H1 (cell line): ENCODE measurements at places on chromosomes 1 and 21.

DNA sequence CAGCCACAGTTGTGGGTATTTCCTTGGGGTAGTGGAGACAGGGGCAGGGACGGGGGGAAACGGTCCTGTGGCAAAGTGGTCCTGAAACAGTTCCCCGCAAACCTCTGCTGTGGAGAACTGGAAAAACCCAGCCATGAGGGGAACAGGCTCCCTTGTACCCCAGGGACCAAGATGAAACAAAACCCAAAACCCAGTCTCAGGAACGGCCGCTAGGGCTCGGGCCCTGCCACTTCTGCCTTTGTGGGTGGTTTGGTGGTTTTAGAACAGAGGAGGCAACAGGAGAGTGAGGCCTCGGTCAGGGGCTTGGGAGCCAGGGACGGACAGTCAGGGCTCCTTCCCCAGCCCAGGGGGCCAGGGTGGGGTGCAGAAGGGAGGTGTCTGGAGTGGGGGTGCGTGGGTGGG is 24.8 kb upstream of the EDN2 start:
- H3K4me3 ChIP-seq, result no peak overlapping the region
- H3K27me3 ChIP-seq, result no peaks in the 10 kb centered on the region
- no peak for DNase-seq

GRCh38 chr1:69567652-69568420 is at the start of gene LRRC7:
LRRC7 (plus strand) TSS chr1:69567922; CDS start chr1:69568640, 718 bp downstream.
- DNase-seq, result no peak
- no peak within 1 kb of the TSS for H3K27ac ChIP-seq
- no peaks in the 10 kb centered on the region; the same call in 1 of the 2 replicates for H3K4me1 ChIP-seq
- H3K27me3 ChIP-seq, result peaks cover 54% of the 10 kb centered on the region

DNA sequence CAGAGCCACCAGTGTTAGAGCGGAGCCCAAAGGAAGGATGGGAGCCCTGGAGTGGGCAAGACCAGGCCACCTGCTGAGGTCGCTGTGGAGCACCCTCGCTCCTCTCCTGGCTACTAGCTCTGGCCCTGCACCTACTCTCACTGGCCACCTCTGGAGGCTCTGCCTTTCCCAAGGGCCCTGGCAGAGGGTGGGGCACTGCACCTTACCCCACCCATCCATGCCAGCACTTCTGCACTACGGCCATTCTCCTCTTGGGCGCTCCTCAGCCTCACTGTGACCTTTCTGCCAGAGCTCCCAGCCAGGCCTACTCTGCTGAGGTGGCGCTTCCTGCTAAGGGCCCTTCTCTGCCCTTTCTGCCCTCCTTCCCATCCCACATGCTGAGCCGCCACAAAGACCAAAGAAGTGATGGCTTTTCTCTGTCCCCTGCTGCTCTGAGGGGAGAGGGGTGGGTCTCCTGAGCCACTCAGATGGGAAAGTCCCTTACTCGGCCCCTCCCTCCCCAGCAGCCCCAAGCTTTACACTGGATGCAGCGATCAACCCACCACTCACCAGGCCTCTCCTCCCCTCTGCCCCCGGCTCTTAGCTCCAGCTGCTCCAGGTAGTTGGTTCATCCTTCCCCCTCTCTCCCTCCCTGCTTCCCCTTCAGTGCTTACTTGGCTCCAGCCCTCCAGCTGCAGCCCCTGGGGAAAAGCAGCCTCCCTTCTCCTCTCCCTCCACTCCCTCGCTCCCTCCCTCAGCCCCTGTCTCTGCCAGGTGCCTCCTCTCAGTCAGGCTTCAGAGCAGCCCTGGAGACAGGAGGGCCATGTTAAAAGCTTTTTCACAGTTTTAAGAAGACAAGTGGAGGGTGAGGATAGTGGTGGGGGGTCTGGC is 14.8 kb upstream of the TMEM222 start:
- H3K27ac ChIP-seq, result peak overlapping the region; percentile 57; the same call in 1 of the 2 replicates
- no peaks in the 10 kb centered on the region for H3K36me3 ChIP-seq
- no peaks in the 10 kb centered on the region for H3K27me3 ChIP-seq
- peaks cover 12% of the 10 kb centered on the region for H3K4me1 ChIP-seq

DNA sequence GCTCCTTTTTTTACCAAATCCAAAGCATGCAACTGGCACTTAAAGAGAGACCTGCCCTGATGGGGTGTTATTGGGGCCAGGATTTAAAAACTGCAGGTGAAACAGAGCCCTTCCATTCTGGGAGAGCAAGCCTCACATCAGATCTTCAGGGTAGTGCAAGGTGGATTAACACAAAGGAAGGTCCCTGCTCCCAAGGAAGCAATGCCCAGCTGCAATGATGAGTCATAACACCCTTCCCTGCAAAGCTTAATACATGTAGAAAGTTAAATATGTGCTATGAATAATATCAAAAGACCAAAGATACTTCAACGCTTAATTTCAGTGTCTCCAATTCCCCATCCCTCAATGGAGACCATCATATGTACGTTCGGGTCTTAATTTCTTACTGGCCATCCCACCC is 508.0 kb downstream of the OMA1 start:
- H3K4me1 ChIP-seq, result peaks cover 4% of the 10 kb centered on the region
- H3K36me3 ChIP-seq, result no peaks in the 10 kb centered on the region
- no peak overlapping the region for H3K27ac ChIP-seq
- no peaks in the 10 kb centered on the region for H3K27me3 ChIP-seq

GRCh38 chr1:168119750-168120149 is 17.0 kb downstream of the GPR161 start:
- no peaks in the 10 kb centered on the region; the same call in 1 of the 2 replicates for H3K36me3 ChIP-seq
- H3K27ac ChIP-seq, result no peak overlapping the region
- H3K4me1 ChIP-seq, result no peaks in the 10 kb centered on the region
- no peaks in the 10 kb centered on the region for H3K27me3 ChIP-seq

DNA sequence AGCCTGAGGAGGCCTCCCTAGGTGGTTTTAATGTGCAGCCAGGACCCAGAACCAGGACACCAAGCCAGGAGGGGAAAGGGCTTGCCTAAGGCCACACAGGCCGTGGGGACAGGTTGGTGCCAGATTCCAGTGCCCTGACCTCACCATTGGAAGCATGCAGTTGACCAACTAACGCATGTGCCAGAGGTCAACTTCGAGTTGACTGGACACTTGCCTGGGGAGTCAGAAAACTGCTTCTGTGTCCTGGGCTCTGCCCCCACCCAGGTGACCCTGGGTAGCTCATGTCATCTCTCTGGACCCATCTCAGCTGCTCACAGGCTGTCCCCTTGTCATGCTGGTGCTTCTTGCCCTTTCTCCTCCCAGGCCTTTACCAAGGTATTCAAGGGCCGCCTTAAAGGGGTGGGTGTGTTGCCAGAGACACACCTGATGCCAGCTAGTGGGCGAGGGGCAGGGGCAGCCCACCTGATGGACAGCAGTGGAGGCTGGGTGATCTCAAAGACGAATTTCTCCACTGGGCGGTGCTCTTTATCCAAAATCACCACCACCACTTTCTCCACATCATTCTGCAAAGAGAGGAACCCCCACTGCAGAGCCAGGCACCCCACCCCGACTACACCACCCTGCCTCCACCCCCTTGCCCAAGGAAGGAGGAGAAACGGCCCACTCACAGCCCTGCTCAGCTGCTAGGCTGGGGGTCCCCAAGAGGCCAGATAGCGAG is 4.4 kb downstream of the MAD2L2 start:
- no peaks in the 10 kb centered on the region; the same call in 1 of the 2 replicates for H3K4me1 ChIP-seq
- DNase-seq, result no peak
- peaks cover 40% of the 10 kb centered on the region for H3K36me3 ChIP-seq
- no peak overlapping the region for H3K27ac ChIP-seq
- no peak overlapping the region for H3K4me3 ChIP-seq
- no peaks in the 10 kb centered on the region for H3K27me3 ChIP-seq

GRCh38 chr1:217364220-217364619 is 266.7 kb downstream of the GPATCH2 start:
- no peak overlapping the region for H3K4me3 ChIP-seq
- no peak for DNase-seq
- H3K27me3 ChIP-seq, result no peaks in the 10 kb centered on the region
- H3K36me3 ChIP-seq, result no peaks in the 10 kb centered on the region

GRCh38 chr1:1730870-1731269 is 6.7 kb upstream of the CDK11A start:
- DNase-seq, result no peak
- H3K36me3 ChIP-seq, result no peaks in the 10 kb centered on the region
- H3K4me3 ChIP-seq, result no peak overlapping the region
- no peaks in the 10 kb centered on the region for H3K27me3 ChIP-seq

DNA sequence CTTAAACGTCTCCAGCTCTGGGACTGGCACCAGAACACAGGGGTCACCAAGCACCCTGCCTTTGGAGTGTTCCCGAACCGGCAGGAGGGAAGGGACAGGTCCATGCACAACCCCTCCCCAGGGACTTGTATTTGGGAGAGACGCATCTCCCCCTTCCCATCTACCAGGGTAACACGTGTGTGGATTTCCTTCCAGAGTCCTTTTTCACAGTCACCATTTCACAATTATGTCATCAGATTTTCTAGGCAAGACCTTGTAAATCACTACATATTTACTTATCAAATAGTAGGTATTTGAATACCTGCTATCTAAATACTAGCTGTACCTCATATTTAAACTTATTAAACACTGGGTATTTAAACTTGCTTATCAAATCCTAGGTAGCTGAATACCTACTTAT is 57.4 kb upstream of the AJAP1 start:
- no peak overlapping the region for H3K27ac ChIP-seq
- no peaks in the 10 kb centered on the region for H3K36me3 ChIP-seq
- no peaks in the 10 kb centered on the region for H3K4me1 ChIP-seq
- H3K27me3 ChIP-seq, result no peaks in the 10 kb centered on the region

- H3K4me3 ChIP-seq, result no peak overlapping the region
- H3K27me3 ChIP-seq, result no peaks in the 10 kb centered on the region
- DNase-seq, result no peak
These were observed 72.4 kb upstream of the BCAR3 start for GRCh38 chr1:93753791-93754763.

DNA sequence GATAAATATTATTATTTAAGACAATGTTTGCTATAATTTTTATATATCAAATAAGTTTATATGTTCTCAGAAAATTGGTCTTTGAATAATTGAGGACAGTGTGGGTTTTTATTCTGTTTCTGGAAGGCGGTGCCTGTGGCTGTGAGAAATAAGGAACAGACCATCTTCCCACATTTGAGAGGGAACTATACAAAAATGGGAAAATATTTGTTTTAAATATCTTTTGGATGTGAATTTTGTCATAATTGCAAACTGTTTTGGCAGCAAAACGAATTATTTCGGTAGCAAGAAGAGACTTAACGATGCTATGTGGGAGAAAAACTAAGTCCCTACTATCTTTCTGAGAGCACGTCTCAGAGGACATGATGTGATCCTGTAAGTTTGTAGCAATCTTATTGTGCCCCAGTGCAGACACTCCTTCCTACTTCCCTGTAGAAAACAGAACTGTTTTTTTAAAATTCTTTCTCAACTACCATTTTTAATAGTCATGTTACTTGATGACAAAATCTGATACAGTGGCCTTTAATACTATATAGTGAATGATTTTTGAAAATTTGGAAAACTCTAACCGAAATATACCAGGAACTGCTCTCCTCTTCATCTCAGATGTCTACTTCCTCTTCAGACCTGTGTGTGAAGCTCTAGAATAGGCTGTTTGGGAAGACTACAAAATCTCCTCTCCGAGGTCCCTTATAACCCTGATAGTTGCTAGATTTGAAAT is 25.4 kb downstream of the PTPRC start:
- H3K27me3 ChIP-seq, result no peaks in the 10 kb centered on the region
- H3K4me3 ChIP-seq, result no peak overlapping the region
- no peak overlapping the region for H3K27ac ChIP-seq
- no peak for DNase-seq
- 0 out of 2 replicates have a peak, but pooled peaks cover 2% of the 10 kb centered on the region for H3K4me1 ChIP-seq

DNA sequence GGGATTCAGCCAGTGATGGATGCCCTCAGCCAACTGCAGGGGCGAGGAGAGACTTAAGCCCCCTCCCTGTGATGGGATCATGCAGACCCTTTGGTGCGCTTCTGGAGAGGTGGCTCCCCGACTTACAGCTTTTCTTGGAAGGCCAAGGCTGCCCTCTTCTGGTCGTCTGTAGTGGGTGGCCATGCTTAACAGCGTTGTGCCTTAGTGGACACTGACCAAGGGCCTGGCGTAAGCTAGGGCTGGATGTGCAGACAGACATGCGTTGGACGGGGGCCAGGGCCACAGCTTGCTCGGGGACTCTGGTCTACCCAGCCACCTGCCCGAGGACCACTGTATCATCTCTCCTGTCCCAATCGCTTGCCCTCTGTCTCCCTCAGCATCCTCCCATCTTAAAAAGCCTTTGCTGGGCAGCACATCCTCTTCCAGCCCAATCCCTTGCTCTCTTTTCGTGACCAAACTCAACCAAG is 5.5 kb downstream of the AZIN2 start:
- H3K36me3 ChIP-seq, result no peaks in the 10 kb centered on the region
- H3K27ac ChIP-seq, result no peak overlapping the region
- H3K4me3 ChIP-seq, result no peak overlapping the region
- H3K27me3 ChIP-seq, result peaks cover 24% of the 10 kb centered on the region
- DNase-seq, result peak; percentile 81
- peaks cover 1% of the 10 kb centered on the region; the same call in 1 of the 2 replicates for H3K4me1 ChIP-seq

DNA sequence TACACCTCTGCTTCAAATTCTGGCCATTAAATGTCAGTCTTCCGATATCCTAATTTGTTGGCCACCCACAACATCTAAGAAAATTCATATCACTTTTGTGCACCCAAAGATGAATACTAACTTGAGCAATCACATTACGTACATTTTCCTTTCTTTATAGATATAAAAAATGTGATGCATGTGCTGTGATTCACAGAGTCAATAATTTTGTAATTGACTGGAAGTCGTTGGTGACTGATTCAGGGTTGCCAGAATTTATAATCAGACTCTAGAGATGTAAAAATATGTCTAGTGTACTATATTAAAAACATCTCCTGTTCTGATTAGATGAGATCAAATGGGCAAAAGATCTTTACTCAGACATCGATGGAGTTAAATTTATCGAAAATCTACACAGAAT is 150.0 kb upstream of the KCTD3 start:
- no peak overlapping the region for H3K27ac ChIP-seq
- H3K4me1 ChIP-seq, result no peaks in the 10 kb centered on the region
- DNase-seq, result no peak
- H3K36me3 ChIP-seq, result no peaks in the 10 kb centered on the region
- H3K27me3 ChIP-seq, result no peaks in the 10 kb centered on the region
- H3K4me3 ChIP-seq, result no peak overlapping the region

DNA sequence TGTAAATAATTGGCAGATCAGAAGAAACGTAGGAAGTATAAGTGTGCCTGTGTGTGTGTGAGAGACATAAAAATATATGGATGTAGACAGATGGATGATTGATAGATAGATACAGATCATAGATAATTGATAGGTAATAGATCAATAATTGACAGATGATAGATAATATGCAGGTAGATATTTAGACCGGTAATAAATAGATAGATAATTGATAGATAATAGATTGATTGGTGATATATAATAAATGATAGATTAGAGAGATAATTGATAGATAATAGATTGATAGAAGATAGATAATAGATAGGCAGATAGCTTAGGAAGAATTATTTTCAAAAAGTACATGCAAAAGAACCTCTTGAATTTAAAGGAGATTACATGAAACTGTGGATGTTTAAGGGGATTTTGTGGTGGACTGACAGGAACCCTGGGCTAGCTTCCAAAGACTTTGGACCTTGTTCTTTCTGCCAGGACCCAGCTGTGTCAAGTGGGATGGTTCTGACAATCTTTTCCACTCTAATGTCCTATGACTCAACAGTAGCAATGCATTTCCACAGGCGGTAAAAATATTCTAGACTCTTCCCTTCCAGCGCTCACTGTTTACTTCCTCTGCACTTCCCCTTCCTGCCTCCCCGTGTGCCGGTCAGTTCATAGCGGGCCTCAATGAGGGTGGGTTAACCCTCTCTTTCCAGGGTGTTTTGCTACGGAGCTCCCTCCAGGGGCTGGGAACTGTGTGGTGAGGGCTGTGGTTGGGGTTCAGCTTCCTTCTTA is 39.4 kb downstream of the KCNJ15 start:
- no peak overlapping the region for H3K4me3 ChIP-seq
- H3K36me3 ChIP-seq, result no peaks in the 10 kb centered on the region
- peaks cover 4% of the 10 kb centered on the region for H3K4me1 ChIP-seq
- no peak for DNase-seq
- H3K27ac ChIP-seq, result no peak overlapping the region
